Kidney tubule cell (primary cell): ENCODE measurements at places on chromosomes 6 and 20.

DNA sequence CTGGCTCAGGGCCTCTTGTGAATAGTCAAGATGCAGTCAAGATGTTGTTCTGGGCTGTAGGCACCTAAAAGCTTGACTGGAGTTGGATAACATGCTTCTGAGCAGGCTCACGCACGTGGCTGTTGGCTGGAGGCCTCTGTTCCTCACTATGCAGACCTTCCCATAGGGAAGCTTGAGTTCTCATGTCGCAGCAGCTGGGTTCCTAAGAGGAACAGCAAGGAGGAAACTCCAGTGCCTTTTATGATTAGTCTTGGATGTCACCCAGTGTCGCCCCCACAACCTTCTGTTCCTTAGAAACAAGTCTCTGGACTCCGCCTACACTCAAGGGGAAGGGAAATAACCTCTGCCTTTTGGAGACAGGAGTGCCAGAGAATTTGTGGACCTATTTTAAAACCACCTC, 210.7 kb downstream of the BCAS1 start:
- DNase-seq = no peak

DNA sequence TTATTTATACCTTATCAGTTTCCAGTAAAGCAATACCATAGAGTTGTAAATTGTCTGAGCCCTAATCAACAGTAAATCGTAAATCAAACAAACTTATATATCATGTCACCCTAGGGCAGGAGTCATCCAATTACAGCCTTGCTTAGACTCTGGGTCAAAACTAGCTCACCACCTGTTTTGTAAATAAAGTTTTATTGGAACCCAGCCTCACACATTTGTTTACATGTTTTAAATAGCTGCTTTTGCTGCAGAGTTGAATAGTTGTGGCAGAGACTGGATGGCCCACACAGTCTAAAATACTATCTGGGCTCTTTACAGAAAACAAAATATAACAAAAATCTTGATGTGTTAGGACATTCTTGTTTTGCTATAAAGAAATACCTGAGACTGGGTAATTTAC, 94.4 kb downstream of the MKKS start:
- no peak for DNase-seq

DNA sequence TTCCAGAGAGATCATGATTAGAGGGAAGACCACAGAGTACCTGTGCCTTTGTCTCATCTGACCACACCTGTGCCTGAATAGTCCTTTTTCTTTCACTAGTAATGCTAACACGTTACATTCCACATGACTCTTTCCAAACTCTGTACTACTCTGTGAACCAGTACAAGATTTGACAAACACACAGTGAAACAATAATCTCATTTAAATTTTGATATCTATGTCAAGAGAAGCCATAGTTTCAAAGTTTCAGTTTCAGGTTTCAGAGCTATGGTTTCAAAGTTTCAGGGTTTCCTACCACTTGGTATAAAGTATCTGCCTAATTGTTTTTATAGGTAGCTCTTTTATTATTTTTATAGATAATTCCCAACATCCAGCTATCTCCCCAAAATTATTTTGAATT, 62.0 kb upstream of the PHACTR2 start:
- no peak for DNase-seq

DNA sequence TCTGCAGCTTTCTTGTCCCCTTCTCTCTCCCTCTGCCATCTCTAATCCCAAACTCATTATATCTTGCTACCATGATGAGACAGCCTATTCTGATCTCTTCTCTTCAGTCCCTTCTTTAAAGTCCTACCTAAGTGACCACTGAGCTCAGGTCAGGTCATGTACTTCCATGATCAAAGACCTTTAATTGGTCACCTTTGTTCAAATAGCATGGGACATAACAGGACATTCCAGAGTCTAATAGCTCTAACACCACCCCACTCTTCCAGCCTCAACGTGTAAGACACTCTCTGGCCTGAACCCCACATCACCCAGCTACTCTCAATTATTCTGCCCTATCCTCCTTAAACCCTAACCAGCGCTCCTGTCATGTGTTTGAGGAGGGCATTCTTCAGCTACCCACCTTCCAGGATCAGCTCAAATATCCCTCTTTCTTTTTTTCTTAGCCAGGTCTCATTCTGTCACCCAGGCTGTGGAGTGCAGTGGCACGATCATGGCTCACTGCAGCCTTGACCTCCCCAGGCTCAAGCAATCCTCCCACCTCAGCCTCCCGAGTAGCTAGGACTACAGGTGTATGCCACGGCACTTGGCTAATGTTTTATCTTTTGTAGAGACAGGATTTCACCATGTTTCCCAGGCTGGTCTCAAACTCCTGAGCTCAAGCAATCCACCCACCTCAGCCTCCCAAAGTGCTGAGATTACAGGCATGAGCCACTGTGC, 2.1 kb upstream of the SMLR1 start:
- DNase-seq = no peak

DNA sequence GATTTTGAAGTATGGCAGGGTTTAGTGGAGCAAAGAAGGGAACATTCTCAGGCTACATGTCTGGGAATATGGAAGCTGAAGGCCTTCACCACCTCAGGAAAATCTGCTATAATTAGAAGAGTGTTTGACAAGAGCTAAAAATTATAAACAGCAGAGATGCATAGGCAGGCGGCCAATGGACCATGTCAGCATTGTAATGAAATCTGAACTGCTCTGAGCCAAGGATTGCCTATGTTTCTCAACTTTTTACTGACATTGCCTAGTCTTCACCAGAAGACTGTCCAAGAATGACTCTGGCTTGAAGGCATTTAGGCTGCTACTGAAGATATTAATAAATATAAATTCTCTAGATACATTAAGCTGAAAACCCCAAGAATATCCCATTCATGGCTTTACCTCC, 84.1 kb downstream of the C6orf52 start:
- no peak for DNase-seq

DNA sequence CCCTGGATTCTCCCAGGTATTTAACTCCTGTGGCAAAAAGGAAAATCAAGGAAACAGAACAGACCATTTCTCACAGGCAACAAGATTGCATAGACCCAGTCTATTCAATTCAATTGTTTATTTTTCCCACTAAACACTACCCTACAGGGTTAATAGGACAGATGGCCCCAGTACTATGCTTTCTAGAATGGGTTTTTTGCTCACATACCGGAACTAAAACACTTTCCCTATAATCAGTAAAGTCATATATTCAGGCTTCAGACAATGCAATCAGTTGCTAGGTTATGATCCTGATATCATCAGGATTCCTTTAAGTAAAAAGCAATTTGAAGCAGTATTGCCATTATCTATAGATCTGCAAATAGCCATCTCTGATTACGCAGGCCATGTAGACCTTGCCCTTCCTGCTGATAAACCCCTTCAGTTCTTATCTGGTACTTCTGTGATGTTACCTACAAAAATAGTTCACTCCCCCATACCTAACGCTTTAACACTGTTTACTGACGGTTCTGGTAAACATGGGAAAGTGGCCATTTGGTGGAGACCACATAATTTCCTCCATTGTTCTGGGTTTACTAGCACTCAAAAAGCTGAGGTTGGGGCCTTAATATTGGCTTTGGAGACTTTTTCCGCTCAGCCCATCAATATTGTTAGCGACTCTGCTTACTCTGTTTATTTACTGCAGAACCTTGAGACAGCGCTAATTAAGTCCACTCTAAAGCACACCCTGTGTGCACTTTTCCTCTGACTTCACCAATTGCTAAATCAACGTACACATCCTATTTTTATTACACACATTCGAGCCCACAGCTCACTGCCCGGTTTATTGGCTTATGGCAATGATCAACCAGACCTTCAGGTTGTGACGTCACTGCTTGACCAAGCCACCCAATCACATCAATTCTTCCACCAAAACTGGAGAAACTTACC, 666.0 kb downstream of the PHF3 start:
- no peak for DNase-seq

DNA sequence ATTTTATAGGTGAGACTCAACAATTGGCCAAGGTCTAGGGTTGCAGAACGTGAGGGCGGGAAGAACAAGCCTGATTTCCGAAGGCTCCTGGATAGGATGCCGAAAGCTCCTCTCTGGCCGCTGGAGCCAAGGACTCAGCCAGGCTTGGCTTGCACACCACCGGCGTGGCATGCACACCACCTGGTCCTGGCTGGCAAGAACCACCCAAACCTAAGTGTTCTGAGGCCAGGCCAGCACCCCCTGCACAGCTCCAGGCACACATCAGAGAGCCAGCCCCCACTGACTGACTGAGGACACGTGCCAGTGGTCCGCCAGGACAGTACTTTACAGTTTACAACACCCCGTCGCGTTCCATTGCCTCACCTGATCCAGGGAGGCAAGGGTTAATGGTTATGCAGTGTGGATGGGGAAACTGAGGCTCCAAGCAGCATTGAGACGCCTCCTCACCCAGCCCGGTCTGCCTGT, 414 bp downstream of the TGM2 start:
- no peak for DNase-seq

GRCh38 chr6:144331491-144331969, 46.4 kb downstream of the UTRN start:
- DNase-seq = peak; percentile 84

GRCh38 chr6:86952991-86953390, 15.7 kb downstream of the HTR1E start:
- no peak for DNase-seq

GRCh38 chr20:2585811-2586210, 49.4 kb downstream of the TMC2 start:
- DNase-seq = peak; percentile 39
